ENCODE measurements at places on chromosomes 2 and 18. TPM values are rescaled to one million over a fixed set of nuclear protein-coding genes. Genes with fewer than 3 reads are reported as not detected.
A peak's percentile ranks its signal among the peaks of the same experiment; 100 is the strongest.

- no peak overlapping the region for H3K4me3 ChIP-seq
- H3K4me1 ChIP-seq: no peaks in the 10 kb centered on the region
- no peaks in the 10 kb centered on the region for H3K27me3 ChIP-seq
- no peak for DNase-seq
These were observed 793.8 kb upstream of the FSHR start for GRCh38 chr2:49948091-49948490.

- H3K36me3 ChIP-seq: no peaks in the 10 kb centered on the region
- H3K27ac ChIP-seq: no peak overlapping the region
- no peak for DNase-seq
- H3K4me1 ChIP-seq: no peaks in the 10 kb centered on the region
- H3K27me3 ChIP-seq: no peaks in the 10 kb centered on the region
- H3K4me3 ChIP-seq: no peak overlapping the region
These were observed 22.2 kb upstream of the NT5C1B start for GRCh38 chr2:18611604-18612003.

GRCh38 chr2:70999362-70999761 lies 4.7 kb upstream of the TEX261 start:
- no peaks in the 10 kb centered on the region for H3K36me3 ChIP-seq
- no peaks in the 10 kb centered on the region for H3K27me3 ChIP-seq
- DNase-seq: no peak
- H3K4me3 ChIP-seq: no peak overlapping the region
- no peak overlapping the region for H3K27ac ChIP-seq

- H3K4me1 ChIP-seq: no peaks in the 10 kb centered on the region
- H3K4me3 ChIP-seq: no peak overlapping the region
- H3K36me3 ChIP-seq: no peaks in the 10 kb centered on the region
- no peaks in the 10 kb centered on the region for H3K27me3 ChIP-seq
- no peak overlapping the region for H3K27ac ChIP-seq
- no peak for DNase-seq
These were observed 65.9 kb upstream of the TMEM200C start for GRCh38 chr18:5961097-5961827.

GRCh38 chr2:205358351-205358815 lies 323.9 kb upstream of the NRP2 start:
- DNase-seq: no peak
- no peaks in the 10 kb centered on the region for H3K36me3 ChIP-seq
- no peak overlapping the region for H3K4me3 ChIP-seq
- H3K27ac ChIP-seq: no peak overlapping the region
- H3K4me1 ChIP-seq: no peaks in the 10 kb centered on the region
- H3K27me3 ChIP-seq: no peaks in the 10 kb centered on the region

DNA sequence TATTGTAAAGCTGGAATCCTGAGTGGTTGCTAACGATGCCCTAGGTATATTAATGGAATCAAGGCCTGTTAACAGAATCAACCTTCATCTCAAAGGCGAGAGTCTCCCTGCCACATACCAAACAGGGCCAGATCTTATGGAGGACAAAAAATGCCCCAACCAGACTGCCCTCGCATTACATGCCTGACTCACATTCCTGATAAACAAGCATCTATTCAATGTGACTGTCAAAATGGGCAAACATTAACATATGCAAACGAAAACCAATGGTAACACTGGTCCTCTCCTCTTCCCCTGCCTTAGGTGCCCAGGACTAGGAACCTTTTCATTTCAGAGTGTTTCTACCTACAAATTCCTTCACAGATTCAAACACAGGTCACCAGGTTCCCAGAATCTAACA lies 83.4 kb downstream of the COL6A3 start:
- no peak overlapping the region for H3K27ac ChIP-seq
- H3K27me3 ChIP-seq: no peaks in the 10 kb centered on the region
- H3K36me3 ChIP-seq: no peaks in the 10 kb centered on the region
- DNase-seq: no peak
- H3K4me1 ChIP-seq: peaks cover 16% of the 10 kb centered on the region

ARHGEF4 gene
- 37.4 TPM for total RNA-seq

GRCh38 chr2:49943944-49944778 lies 789.8 kb upstream of the FSHR start:
- no peak overlapping the region for H3K4me3 ChIP-seq
- no peaks in the 10 kb centered on the region for H3K4me1 ChIP-seq
- no peak overlapping the region for H3K27ac ChIP-seq
- DNase-seq: no peak

DNA sequence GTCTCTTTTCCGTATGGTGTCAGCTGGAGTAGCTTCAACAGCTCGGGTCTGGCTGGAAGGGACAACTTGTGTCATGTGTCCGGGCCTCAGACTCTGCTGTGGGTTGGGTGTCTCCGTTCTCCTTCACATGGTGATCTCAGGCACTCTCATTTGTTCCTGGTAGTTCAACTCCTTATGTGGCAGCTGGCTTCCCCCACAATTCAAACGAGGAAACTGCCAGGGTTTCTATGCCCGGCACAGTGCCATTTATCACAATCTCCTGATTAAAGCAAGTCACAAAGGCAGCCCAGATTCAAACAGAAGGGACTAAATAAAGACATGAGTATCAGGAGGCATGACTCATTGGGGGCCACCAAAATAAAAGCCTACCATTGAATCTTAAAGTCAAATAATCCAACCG lies 22.7 kb downstream of the MRO start:
- no peaks in the 10 kb centered on the region for H3K27me3 ChIP-seq
- H3K36me3 ChIP-seq: no peaks in the 10 kb centered on the region
- H3K27ac ChIP-seq: no peak overlapping the region
- no peak overlapping the region for H3K4me3 ChIP-seq
- H3K4me1 ChIP-seq: no peaks in the 10 kb centered on the region
- peak; percentile 25 for DNase-seq

FRZB gene
- 8.4 TPM for total RNA-seq

- H3K27ac ChIP-seq: no peak overlapping the region
- H3K27me3 ChIP-seq: no peaks in the 10 kb centered on the region
- no peak for DNase-seq
These were observed 46.2 kb upstream of the ELOA2 start for GRCh38 chr18:47081578-47081977.

- no peaks in the 10 kb centered on the region for H3K36me3 ChIP-seq
- no peak overlapping the region for H3K4me3 ChIP-seq
- no peak overlapping the region for H3K27ac ChIP-seq
- no peak for DNase-seq
- no peaks in the 10 kb centered on the region for H3K4me1 ChIP-seq
- no peaks in the 10 kb centered on the region for H3K27me3 ChIP-seq
These were observed 40.7 kb downstream of the SLC39A10 start for GRCh38 chr2:195697681-195698220.

- no peaks in the 10 kb centered on the region for H3K36me3 ChIP-seq
- peak; percentile 18 for DNase-seq
- no peak overlapping the region for H3K4me3 ChIP-seq
- no peaks in the 10 kb centered on the region for H3K4me1 ChIP-seq
These were observed 288.9 kb downstream of the RDH14 start for GRCh38 chr2:18271370-18272147.

GRCh38 chr2:2919574-2920365 lies 457.8 kb downstream of the EIPR1 start:
- no peaks in the 10 kb centered on the region for H3K27me3 ChIP-seq
- no peaks in the 10 kb centered on the region for H3K36me3 ChIP-seq
- H3K27ac ChIP-seq: no peak overlapping the region
- H3K4me3 ChIP-seq: no peak overlapping the region
- DNase-seq: no peak

FSIP2 gene
- total RNA-seq: 75.9 TPM

DNA sequence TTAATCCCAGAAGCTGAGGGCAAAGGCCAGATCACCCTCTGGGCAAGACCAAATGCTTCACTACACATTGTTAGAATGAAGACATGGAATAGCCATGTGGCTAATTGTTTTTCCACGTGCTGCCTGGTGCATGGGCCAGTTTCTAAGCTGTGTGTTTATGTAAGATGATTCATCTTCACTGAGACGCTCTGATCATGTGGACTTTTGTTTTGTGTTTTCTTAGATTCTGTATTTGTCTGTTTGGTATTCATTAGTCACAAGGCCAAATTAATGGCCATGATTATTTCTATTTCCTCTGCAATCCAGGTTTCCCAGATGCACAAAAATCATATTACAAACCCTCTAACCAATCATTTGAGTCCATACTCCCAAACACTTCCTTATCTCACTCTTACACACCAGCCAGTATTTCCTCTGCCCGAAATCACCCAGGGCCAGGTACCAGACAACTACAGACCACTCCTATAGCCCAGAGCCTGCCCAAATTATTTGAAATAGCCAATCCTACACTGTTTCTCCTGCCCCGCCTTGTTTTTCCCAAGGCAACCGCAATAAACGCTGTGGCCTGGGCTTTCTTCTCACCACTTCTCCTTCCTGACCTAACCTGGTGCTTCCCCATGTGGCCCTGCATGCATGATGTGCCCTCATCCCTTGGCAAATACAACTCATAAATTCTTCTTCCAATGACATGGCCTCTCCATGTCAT lies 94.2 kb upstream of the SP3 start:
- no peak overlapping the region for H3K4me3 ChIP-seq
- no peaks in the 10 kb centered on the region for H3K36me3 ChIP-seq
- no peaks in the 10 kb centered on the region for H3K27me3 ChIP-seq
- no peaks in the 10 kb centered on the region for H3K4me1 ChIP-seq
- H3K27ac ChIP-seq: no peak overlapping the region

- no peaks in the 10 kb centered on the region for H3K27me3 ChIP-seq
- H3K36me3 ChIP-seq: no peaks in the 10 kb centered on the region
- DNase-seq: no peak
- H3K4me1 ChIP-seq: no peaks in the 10 kb centered on the region
- no peak overlapping the region for H3K27ac ChIP-seq
These were observed 133.8 kb upstream of the CTDP1 start for GRCh38 chr18:79545736-79546171.

DNA sequence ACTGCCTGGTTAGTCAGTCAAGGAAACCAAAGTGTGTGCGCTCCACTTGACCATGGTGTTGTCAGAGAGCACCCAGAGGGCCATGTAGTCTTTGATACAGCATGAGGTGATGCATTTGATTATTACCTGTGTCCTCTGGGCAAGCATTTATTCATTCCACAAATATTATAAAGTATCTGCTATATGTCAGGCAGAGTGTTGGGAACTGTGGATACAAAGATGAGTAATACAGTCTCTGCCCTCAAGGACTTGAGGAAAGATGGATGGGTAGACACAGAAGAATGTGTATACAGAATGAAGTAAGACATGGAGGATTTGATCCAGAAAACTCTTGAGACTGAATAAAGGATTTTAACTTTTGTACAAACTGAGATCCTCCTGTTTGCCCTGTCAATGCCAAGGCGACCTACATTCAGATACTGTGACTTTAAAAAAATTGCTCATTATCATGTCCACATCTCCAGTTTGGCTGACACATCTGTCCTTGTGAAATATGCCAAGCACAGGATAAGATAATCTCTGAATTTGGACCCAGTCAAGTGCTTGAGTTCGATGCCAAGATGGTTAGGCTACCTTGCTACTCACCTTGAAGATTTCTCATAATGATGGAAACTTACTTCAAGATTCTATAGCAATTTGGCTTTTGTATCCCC lies 50.8 kb downstream of the ACYP2 start:
- no peak overlapping the region for H3K27ac ChIP-seq
- DNase-seq: no peak
- H3K4me1 ChIP-seq: no peaks in the 10 kb centered on the region
- no peaks in the 10 kb centered on the region for H3K36me3 ChIP-seq

DNA sequence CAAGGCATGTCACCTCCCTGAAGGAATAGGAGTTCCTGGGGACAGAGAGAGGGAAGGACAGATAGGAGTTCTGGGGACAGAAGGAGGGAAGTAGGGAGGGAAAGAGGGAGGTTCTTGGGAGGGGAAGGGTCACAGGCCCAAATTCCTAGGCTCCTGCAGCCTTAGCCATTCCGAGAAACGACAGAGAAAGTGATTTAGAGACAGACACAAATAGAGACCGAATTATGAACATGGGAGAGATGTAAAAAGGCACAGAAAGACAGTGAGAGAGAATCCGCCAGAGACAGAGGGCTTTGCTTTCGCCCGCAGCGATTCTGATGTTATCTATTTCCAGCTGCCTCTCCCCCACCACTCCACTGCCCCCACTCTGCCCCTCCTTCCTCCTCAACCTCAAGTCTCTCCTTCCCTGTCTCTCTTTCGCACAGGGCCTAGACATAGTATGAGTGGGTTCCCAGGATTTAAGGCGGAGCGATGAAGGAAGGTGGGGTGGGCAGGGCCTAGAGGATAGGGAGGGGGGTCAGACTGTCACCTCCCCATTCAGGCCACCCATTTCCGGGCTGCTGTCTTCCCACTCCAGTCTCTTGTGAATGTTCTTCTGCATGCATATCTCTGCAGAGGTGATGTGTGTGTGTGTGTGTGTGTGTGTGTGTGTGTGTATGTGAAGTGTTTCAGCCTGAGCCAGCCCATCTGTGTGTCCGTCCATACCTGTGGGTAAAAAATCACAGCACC lies 3.3 kb upstream of the WNT6 start:
- no peaks in the 10 kb centered on the region for H3K27me3 ChIP-seq
- peaks cover 21% of the 10 kb centered on the region for H3K4me1 ChIP-seq
- no peak overlapping the region for H3K4me3 ChIP-seq
- H3K36me3 ChIP-seq: no peaks in the 10 kb centered on the region
- DNase-seq: no peak

NPAS2 gene
- total RNA-seq: 64.2 TPM

GRCh38 chr2:120298173-120298835 lies 45.7 kb downstream of the RALB start:
- H3K27me3 ChIP-seq: no peaks in the 10 kb centered on the region
- no peaks in the 10 kb centered on the region for H3K36me3 ChIP-seq
- H3K4me1 ChIP-seq: no peaks in the 10 kb centered on the region

DNA sequence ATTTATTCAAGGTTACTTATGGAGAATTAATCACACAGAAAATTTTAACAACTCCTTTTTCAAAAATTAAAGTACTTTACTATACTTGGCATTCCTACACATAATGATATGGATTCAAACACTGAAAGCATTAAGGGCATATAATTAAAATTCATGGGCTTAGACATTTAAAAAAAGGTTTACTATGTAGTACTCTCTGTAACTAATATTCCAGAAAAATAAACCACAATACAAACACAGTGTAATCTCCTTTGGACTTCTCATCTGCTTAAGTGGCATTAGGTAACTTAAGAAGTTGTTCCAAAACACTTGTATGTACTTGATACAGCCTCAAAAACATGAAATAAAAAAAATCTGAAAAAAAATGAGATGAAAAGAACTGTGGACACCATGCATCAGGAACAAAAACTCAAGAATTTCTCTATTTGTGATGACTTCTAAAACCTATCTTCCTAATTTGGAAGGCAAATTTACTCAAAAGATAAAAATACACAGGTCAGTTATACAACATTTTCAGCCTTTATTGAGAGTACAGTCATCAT lies 21.0 kb downstream of the C1D start:
- no peaks in the 10 kb centered on the region for H3K27me3 ChIP-seq
- DNase-seq: no peak
- no peaks in the 10 kb centered on the region for H3K4me1 ChIP-seq

GRCh38 chr2:16406496-16407289 lies 258.9 kb downstream of the CYRIA start:
- H3K27me3 ChIP-seq: no peaks in the 10 kb centered on the region
- no peaks in the 10 kb centered on the region for H3K4me1 ChIP-seq
- H3K36me3 ChIP-seq: no peaks in the 10 kb centered on the region
- DNase-seq: no peak
- H3K4me3 ChIP-seq: no peak overlapping the region

Measured in testis (tissue), 5 donors.